ENCODE measurements at places on chromosomes 7 and 10.

DNA sequence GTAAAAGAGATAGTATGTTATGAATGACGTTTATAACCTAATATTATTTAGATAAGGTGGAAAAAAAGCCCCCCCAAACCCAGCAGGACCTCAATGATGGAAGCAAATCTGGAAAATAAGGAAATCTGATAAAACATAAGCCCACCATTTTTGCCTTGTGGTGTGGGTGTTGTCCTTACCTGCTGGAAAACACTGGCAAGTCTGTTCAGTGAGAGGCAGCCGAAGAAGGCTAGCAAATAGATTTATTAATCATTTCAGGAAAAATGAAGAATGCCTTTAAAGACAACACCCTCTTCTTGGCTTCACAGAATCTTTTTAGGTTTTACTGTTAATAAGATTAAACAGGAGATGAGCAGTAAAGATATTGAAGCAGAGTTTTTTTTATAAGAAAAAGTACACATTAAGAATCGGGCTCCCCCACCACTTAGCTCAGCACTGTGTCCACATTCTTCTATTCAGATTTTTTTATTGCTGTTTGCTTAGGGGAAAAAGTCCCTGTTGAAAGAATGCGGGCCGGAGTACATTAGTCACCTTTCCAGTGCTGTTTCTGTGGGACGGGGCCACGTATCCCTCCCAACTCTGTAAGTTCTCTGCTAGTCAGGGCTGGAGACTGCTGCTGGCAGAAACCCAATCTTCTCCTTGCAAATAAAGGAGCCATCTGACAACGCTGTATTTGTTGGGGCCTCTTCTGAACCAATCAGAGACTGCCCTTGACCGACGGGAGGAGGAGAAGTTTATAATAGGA is 104.1 kb downstream of the EVX1 start:
- no peak for DNase-seq

DNA sequence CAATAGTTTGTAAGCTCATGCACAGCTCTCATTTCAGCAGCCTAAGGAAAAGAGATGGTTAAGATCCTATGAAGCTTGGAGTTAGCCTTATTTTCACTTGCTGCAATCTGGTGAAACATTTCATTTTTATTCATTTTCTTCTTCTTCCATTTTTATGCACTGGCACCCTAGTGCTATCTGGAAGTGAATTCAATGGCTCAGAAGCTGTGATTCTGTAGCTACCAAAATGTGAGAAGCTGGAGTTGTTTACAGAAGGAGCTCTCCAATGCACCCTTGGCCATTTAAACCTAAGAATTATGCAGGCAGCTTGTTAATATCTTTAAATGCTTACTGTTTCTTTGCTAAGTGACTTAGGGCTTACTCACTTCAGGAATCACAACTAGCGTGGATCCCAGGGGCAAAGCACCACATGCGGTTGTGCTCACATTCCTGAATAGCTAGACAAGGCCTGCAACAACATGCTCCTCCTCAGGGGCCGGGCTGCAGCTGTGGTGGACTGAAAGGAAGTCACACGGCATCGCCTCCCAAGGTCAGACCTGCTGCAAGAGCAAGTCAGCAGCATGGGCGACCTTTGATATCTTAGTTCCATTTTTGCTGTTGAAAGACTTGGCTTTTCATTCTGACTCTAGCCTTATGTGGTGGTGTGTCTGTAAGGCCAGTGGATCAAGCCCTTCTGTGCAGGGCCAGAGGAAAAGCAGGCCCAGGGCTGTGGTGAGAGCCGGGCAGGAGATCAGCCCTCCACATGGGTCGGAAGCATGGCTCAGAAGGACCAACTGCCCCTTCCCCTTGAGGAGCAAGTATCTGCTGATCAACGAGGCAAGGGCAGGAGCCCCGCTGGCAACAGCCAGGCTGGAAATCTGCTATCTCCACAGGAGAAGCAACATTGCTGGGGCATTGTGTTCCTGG is 91.9 kb upstream of the MBL2 start:
- no peak for DNase-seq

- no peak for DNase-seq
Observed at GRCh38 chr10:125983656-125984055, 87.3 kb downstream of the FANK1 start.

- no peak for DNase-seq
Observed at GRCh38 chr10:28984431-28984830, 304.4 kb upstream of the LYZL1 start.

DNA sequence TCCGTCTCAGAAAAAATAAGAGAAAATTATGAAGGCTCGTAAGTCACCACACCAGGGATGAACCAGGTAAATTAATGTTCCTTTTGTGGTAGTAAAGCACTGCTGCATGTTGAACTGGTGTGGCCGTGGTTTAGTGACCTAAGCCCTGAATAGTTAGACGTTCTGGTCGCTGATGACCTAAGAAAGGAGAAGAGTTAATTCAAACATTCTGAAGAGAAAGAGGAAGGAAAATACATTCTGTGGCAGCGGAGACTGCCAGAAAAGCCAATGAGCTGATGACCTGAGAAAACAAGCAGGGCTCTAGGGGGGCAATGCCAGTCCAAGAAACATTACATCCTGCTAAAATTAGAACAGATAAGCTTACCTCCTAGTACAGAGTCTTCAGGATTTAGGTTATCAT is 17.5 kb downstream of the DNAJC9 start:
- no peak for DNase-seq

GRCh38 chr10:97774811-97775294 is 3.1 kb upstream of the SFRP5 start:
- DNase-seq, result no peak

GRCh38 chr7:116298576-116298975 is 88.2 kb downstream of the TES start:
- DNase-seq, result no peak

GRCh38 chr10:3801558-3802192 is 16.7 kb upstream of the KLF6 start:
- no peak for DNase-seq

DNA sequence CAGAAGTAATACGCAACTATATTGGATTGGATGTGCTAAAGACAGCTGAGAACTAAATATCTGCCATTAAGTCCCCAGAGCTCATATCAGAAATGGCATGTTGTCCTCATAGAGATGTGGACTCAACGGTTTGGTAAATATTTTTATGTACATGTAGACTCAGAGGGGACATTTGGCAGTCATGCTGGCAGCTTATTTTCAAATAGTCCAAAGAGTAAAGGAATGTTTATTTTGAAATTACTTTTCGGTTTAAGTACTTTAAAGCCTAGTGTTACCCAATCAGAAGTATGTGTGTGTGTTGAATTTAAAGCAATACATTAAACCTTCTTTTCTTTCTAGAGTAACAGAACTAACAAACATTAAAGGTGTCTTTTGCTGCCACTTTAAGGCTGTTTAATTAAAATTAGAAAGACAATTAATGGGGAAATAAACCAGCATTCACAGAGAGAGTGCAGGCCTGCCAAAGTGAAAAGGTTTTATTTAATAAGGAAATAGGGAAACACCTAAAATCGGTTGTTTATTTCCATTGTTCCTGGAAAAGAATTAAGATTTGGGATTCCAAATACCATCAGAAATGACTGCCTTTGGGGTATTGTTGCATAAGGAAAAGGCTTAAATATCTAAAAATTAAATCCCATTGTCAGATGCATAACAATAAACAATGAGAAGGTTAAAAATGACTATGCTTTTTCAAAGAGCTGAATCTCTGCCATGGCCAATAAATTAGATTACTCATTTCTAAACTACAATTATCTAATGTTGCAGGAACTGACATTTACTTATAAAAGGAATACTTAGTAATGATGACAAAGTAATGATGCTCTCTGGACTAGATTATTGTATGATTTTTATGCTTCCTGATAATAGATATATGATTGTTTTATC is 113.4 kb upstream of the AHR start:
- DNase-seq, result no peak

GRCh38 chr7:151367284-151367683 is 25.7 kb downstream of the NUB1 start:
- DNase-seq, result no peak

GRCh38 chr7:44460325-44460724 is 30.1 kb downstream of the NUDCD3 start:
- peak; percentile 59 for DNase-seq

GRCh38 chr7:29883462-29884398 is 77.4 kb downstream of the WIPF3 start:
- DNase-seq, result no peak

DNA sequence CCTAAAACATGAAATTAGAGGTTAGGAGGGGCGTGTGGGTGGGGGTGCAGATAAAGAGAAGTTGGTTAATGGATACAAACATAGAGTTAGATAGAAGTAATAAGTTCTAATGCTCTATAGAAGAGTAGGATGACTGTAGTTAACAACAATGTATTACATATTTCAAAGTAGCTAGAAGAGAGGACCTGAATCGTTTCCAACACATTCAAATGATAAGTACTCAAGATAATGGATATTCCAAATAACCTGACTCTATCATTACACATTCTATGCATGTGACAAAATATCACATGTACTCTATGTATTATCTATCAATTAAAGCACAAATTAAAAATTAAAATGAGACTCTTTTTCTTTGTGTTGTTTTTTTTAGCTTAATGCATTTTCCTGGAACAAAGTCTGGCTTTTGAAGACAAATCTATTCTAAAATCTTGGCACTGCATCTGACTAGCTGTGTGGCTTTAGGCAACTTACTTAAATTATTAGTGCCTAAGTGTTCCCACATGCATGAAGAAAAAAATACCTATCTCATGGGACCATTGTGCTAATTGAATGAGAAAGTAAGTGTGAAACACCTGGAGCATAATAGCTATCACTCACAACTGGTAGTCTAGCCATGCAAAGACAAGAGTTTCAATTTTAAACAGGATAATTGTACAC is 75.7 kb downstream of the SEMA3C start:
- DNase-seq, result no peak

DNA sequence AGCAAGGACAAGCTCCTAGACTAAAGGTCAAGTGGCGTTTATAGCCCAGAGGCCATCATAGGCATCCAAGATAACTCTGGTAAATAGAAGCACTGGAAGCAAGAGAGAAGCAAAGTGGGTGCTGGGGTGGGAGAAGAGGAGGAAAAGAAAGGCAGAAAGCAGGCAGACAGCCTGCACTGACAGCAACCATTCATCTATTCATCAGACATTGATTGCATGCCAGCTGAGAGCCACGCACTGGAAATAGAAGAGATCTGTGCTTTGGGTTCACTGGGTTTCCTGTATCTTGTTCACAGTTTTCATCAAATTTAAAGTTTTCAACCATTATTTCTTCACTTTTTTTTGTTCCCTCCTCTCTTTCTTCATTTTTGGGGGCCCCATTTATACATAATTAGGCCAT is 4.7 kb upstream of the SLIT1 start:
- DNase-seq, result no peak

GRCh38 chr10:130557181-130557845 is 421.1 kb downstream of the GLRX3 start:
- no peak for DNase-seq

DNA sequence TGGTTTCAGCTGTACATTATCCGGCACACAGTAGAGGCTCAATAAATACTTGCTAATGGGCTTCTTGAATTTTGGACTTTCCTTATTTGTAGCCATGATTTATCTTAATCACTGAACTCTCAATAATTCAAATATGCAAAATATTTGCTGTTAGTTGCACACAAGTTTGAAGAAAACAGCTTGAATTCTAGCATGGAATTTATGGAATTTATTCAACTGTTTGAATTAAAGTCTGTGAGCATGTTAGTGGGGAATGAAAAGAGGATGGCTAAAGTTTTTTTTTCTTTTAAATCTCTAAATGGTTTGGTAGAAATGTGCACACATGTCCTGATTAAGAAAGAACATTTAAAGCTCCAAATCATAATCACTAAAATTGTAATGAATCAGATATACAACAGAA is 42.5 kb downstream of the SIRT1 start:
- DNase-seq, result no peak

GRCh38 chr10:73839276-73839966 is 28.0 kb upstream of the NDST2 start:
- DNase-seq, result no peak

- no peak for DNase-seq
Observed at GRCh38 chr7:44105832-44106231, 1.7 kb downstream of the AEBP1 start.

DNA sequence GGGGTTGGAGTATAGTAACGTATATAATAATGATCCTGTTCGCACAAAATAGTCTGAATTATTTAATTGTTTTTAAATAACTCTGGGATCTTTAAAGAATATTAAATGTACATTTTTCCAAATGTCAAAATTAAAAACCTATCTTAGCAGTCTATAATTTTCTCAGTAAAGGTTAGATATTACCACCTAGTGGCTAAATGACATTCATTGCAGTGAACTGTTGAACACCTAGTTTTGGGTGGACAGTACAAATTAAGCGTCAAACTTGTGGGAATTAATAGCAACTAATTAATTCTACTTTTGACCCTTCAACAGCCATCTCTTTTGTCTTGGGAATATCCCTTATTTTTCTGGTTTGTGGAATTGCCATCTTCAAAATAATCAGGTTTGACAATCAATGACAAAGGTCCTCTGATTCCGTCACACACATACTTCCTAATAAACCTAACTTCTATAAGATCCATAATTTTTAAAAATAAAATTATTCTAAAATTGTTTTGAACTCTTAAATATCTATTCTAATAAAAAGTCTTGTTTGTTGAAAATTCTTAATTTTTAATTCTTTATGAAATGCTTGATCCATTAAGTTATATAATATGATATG is 165.7 kb downstream of the SEMA3D start:
- no peak for DNase-seq

GRCh38 chr10:82826132-82826531 is 951.1 kb downstream of the NRG3 start:
- DNase-seq, result no peak

- DNase-seq, result no peak
Observed at GRCh38 chr10:75035975-75036708, 75.3 kb upstream of the SAMD8 start.

GRCh38 chr10:77045085-77045484 is 592.5 kb downstream of the KCNMA1 start:
- no peak for DNase-seq

DNA sequence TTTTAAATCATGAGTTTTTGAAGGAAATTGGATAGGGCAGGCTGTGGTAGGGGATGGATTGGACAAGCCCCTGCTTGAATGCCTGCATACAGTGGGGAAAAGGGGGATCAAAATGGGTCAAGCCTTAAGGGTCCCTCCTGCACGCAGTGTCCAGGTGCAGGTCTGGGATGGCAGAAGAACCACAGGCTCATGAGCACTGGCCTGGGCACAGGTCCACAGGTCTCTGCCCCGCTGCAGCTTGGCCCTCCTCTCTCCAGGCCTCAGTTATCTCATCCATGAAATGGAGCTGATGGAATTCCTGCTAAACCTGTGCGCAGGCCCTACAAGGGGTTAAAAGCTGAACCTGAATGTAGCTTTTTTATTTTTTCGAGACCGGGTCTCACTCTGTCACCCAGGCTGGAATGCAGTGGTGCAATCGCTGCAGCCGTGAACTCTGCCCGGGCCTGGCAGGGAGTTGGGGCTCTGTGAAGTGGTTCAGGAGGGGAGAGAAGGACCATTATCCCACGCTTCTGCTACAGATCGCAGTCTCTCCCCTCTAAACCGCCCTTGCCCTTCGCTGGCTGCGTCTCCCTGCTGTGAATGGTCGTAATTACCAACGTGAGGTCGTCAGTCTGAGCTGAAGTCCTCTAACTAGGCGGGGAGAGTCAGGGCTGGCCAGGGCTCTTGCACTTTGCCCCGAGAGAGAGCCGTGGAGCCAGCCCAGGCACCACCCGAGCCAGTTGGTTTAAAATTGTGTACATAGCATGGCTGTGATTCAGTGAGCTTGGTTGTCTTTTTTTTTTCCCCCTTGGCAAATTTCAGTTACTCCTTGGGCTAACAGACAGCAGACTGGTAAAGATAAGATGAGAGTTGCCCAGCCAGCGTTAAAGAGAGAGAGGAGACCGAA is 77.5 kb upstream of the GTF2I start:
- no peak for DNase-seq

Data from effector CD4-positive, alpha-beta T cell (primary cell).